SK-MEL-5 (cell line): ENCODE measurements at places on chromosomes 6 and 20. TPM values are rescaled to one million over a fixed set of nuclear protein-coding genes. Genes with fewer than 3 reads are reported as not detected.

The SNAI1 gene
- 0.13 and 0.40 TPM in 2 replicates for total RNA-seq

The SH3BGRL2 gene
- total RNA-seq = 0.98 and 1.0 TPM in 2 replicates

The SLC17A1 gene
- total RNA-seq = not detected in 2 replicates

The TRIM38 gene
- total RNA-seq = 15.0 and 15.7 TPM in 2 replicates

The FKBP1C gene
- total RNA-seq = 0.98 and 1.4 TPM in 2 replicates

The OPN5 gene
- not detected in 2 replicates for total RNA-seq
